Stimulated activated CD8-positive, alpha-beta memory T cell treated with anti-CD3 and anti-CD28 coated beads, Interleukin-7, amount 100 ng/mL, for 1 hour (primary cell): ENCODE measurements at places on chromosomes 7 and 10.

DNA sequence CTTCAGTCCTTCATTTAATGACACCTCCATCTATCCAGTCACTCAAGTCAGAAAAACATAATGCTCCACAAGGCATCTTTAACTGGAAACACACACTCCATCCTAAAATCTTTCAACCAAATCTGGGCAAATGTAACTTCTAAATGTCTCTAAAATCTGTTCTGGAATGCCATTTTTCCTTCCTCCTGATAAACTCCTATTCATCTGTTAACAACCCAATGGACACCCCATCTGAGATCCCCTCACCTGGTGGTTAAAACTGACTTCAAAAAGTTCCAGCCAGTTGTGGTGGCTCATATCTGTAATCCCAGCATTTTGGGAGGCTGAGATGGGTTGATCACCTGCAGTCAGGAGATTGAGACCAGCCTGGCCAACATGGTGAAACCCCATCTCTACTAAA is 78.7 kb downstream of the ARHGAP21 start:
- no peak for DNase-seq

- no peak for DNase-seq
These were observed 203.1 kb upstream of the PTN start for GRCh38 chr7:137546671-137547070.

DNA sequence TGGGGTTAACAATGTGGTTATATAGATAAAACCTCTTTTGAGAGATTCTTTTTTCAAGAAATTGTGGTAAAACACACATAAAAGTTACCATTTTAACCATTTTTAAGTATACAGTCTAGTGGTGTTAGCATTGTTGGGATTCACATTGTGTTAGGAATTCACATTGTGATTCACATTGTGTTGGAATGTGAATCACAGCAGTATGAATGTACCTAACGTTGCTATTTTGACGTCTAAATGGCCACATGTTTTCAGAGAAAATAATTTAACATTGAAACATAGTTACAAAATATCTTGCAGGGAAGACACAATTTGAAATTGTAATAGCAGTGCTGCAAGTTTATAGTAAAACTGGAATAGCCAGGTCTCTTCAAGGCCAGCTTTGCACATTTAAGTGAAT is 129.0 kb downstream of the BICC1 start:
- DNase-seq, result no peak

DNA sequence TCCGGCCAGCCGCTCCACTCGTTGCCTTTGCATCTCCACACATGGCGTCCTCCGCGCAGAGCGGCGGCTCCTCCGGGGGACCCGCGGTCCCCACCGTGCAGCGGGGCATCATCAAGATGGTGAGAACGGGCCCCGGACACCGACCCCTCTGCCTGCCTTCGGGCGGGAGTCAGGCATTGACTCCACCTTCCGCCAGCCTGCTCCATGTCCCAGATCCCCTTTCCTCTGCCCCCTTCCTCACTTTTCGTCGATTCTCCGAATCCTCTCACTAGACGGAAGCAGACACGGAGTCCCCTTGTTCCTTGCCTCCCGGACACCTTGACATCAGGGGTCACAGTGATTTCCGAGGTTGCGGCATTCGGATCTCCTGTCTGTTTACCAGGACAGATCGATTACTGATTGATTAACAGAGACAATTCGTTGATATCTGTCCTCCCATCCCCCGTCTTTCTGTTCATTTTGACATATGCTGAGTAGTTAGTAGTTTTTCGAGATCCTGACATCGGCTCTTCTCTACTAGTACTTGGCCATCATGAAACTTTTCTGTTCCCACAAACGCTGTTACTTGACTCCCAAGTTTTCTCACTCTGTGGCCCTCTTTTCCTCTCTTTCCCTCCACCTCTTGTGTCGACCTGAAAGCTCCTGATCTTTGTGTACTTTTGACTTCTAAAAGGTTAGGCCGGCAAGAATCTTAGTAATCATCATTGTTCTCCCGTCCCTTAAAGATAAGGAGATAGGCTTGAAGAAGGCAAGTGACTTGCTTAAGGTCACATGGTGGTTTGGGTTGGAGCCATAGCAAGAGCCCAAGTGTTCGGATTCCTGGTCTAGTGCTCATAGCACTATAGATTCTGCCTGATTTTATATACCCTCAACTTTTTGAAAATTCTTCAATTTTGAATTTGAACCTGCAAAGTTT is 597 bp downstream of the SND1 start:
- no peak for DNase-seq

GRCh38 chr7:41475801-41476459 is 227.0 kb downstream of the INHBA start:
- DNase-seq, result no peak

DNA sequence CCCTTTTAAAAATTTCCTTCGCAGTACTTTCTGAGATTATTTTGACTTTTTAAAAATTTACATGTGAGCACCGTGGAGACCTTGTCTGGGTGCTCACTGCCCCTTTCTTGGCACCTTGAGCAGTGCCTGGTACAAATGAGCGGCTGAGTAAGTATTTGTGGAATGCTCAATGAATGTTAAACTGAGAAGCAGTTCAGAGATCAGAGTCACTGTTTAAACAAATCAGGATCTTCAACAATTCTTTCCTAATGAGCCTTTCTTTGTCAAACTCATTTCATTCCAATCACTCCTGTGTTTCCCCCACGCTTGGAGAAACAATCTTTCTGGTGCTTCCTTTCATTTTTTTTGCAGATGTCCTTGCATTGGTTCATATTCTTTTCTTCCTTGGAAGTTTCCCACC is 611.3 kb upstream of the GALNT17 start:
- DNase-seq, result no peak

DNA sequence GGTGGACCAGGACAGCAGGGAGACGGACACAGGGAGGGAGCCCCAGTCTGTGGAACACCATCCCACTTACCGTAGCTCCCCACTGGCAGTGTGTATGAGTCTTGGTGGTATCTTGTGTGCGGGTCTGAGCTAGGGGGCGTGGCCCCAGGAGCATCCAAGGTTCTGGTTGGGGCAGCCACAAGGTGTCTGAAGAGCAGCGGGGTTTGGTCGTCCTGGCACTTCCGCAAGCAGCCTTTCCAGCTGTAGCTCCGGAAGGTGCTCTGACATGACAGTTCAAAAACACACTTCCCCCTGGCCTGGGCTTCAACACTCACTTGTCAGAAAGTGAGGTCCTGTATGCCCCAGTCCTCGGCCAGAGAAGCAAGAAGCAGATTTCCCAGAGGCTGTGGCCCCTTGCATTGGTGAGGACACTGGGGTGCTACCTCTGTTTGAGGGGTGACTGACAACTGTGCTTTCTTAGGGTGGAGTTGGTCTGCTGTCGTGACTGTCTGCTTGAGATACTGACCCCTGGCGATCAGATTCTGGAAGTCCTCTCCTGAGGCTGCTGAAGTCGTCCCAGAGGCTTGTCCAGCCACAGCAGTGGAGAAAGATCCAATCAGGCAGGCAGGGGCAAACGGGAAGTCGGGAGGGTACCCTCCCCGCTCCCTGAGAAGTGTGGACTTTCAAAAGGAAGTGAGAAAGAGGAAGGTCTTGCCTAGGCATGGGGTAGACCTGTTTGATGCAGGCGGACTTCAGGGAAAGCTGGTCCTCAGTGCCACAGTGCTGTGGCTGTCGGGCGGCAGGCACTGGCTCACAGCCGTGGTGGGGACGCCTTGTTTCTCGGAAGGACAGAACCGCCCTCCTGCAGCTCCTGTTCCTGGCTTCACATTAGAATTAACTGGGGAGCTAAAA is 51.4 kb upstream of the PFKFB3 start:
- no peak for DNase-seq

DNA sequence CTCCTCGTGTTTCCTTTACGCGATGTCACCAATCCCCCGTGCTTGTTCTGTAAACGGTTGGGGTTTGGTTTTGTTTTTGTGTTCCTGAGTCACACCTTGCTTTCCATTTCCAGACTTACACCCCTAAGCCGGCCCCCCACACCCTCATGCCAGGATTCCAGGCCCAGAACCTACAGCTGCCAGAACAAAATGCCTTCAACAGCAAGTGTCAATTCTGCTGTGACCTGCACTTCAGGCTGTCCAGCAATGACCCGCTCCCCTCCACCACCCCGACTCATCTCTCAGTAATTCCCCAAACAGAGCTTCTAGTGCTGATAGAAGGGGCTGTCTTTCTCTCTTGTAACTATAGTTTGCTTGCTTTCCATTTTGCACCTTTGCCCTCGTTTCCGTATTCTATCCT is 722.1 kb upstream of the CELF2 start:
- DNase-seq, result no peak

- DNase-seq, result no peak
These were observed 46.3 kb downstream of the CUL2 start for GRCh38 chr10:35043796-35044344.

- DNase-seq, result no peak
These were observed 398.2 kb upstream of the NFE2L3 start for GRCh38 chr7:25753837-25754236.

DNA sequence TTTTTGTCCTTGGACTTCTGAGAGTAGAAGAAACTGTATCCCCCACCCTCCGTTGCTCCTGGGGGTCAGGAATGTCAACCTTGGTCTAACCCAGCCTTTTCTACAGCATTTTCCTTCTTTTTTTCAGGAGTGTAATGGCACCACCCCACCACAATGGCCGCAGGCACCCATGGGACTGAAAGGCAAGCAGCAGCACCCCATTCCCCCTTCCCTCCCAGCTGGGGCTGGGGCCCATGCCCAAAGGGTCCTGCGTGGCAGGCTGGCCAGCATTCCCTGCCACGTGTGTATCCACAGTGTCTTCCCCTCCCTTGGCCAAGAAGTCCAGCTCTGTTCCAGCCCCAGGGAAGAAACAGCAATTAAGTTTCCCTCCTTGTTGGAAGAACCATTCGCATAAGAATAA is 106.9 kb downstream of the ZPBP start:
- no peak for DNase-seq

DNA sequence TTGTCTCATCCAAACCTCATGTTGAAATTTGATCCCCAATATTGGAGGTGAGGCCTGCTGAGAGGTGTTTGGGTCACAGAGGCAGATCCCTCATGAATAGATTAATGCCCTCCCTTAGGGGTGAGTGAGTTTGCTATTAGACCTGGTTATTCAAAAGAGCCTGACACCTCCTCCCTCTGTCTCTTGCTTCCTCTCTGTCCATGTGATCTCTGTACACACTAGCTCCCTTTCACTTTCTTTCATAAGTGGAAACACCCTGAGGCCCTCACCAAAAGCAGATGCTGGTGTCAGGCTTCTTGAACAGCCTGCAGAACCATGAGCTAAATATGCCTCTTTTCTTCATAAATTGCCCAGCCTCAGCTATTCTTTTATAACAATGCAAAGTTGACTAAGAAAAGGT is 447.1 kb downstream of the MDFIC start:
- no peak for DNase-seq

DNA sequence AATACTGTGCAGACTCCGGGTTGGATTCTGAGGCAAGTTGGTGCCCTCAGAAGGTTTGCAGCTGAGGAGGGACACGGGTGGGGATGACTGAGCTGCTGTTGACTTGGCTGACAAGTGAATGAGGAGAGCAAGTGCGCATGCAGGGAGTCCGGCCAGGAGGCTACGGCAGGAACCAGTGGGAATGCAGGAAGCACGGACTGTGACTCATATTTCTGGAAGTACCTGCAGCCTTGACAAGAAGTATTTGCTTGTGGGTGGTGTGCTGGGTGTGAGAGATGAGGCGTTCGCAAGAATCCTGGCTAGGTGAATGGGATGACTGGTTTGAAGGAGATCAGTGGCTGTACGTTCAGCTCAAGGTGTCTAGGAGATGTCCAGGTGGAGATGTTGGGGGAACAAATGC is 30.8 kb upstream of the FXYD4 start:
- no peak for DNase-seq

- no peak for DNase-seq
These were observed 7.6 kb downstream of the PLA2G12B start for GRCh38 chr10:72946963-72947362.

GRCh38 chr7:96059075-96059474 is 262.8 kb downstream of the SLC25A13 start:
- no peak for DNase-seq

DNA sequence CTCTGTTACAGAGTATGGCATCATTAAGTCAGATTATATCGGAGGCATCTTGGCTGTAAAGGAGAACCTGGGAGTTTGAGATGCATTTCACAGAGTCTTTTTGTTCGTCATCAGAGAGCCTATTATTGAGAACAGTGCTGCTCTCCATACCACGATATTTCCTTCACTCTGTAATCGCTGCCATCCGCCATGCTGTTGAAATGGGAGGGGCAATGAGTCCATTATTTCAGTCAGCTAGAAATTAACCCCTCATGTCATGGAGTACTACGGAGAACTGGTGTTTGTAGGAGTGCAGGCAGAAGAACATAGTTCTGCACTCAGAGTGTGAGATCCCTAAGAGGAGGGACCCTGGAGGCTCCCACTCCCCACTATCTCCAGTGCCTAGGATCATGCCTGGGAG is 59.2 kb downstream of the SLC16A12 start:
- DNase-seq, result no peak

DNA sequence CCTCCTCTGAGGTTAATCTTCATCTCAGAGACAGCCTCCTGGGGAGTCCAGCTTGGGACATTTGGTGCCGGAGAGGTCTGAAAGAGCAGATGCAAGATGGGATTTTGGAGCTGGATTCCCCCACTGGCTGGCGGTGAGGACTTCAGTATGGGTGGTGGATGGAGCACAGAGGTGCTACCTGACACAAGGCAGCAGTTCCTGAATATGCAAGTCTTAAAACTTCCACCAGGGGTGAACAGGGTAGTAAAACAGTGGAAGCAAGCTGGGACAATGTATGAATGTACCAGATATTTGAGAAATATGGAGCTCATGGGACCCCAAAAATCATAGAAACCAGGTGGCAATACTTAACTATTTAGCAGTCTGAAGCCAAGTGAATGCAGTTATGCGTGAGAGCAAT is 4.8 kb upstream of the TAF3 start:
- DNase-seq, result no peak

- no peak for DNase-seq
These were observed 119.4 kb downstream of the PRPF18 start for GRCh38 chr10:13706175-13706574.

- DNase-seq, result no peak
These were observed 495 bp downstream of the SFR1 start for GRCh38 chr10:104122225-104123107.

DNA sequence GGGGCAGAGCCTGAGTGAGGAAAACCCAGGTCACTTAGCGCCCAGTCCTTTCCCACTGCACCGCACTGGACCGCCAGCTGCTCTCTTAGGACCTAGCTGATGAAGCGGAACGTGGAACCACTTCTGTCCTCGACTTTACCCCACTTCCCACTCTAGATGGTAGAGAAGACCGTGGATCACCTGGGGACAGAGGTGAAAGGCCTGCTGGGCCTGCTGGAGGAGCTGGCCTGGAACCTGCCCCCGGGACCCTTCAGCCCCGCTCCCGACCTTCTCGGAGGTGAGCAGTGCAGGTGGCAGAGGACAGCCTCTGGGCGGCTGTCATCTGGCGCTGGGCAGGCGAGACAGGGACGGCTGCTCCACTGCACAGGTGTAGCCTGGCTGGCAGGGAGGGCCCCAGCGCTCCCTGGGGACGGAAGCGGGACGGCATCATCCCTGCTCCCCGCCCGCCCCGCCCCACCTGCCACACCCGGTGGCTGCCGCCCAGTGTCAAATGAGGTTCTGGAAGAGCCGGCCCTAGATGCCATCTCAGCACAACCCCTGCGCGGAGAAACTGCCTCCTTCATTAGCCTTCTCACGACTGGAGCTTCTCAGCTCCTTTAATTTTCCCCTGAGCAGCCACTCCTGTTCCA is 11.7 kb downstream of the PLAC9 start:
- no peak for DNase-seq
